ENCODE measurements at places on chromosomes 1 and 21.

- DNase-seq: no peak
Observed at GRCh38 chr21:45293220-45293725, 5.6 kb upstream of the POFUT2 start.

GRCh38 chr1:6025269-6026094 is 20.2 kb upstream of the KCNAB2 start:
- DNase-seq: no peak

DNA sequence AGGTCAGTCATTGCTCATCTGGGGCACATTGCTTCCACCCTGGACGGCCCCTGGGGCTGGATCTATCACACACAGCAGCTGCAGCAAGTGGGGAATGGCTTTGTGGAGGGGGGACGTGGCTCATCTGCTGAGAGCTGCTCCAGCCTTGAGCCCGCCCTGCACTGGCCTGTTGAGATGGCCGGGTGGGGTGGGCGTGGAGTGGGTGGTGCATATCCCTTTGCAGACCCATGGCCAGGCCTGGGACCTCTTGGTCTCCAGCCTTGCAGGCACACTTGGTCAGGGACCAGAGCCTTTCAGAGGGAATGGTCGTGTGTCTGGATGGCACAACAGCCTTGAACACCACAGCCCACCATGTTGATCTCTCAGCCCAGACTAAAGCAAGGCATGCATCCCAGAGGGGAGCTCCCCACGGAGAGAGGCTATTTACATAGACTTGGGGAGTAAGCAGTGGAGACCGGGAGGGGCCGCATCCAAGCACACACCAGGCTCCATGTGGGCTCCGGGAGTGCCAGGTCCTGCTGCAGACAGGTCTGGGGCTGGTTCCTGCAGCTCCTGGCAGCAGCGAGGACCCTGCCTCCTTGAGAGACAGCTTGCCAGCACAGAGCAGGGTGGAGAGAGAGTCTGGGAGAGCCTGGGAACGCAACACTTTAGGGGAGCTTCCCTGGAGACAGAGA is 52.8 kb upstream of the SELENON start:
- no peak for DNase-seq

- no peak for DNase-seq
Observed at GRCh38 chr1:91790392-91790791, 95.6 kb downstream of the TGFBR3 start.

- no peak for DNase-seq
Observed at GRCh38 chr21:46156678-46157077, 1.3 kb upstream of the FTCD start.

- DNase-seq: no peak
Observed at GRCh38 chr1:147167365-147167764, 4.9 kb downstream of the PRKAB2 start.
